Psoas muscle (tissue), 8 donors: ENCODE measurements at places on chromosomes 7 and 10.

DNA sequence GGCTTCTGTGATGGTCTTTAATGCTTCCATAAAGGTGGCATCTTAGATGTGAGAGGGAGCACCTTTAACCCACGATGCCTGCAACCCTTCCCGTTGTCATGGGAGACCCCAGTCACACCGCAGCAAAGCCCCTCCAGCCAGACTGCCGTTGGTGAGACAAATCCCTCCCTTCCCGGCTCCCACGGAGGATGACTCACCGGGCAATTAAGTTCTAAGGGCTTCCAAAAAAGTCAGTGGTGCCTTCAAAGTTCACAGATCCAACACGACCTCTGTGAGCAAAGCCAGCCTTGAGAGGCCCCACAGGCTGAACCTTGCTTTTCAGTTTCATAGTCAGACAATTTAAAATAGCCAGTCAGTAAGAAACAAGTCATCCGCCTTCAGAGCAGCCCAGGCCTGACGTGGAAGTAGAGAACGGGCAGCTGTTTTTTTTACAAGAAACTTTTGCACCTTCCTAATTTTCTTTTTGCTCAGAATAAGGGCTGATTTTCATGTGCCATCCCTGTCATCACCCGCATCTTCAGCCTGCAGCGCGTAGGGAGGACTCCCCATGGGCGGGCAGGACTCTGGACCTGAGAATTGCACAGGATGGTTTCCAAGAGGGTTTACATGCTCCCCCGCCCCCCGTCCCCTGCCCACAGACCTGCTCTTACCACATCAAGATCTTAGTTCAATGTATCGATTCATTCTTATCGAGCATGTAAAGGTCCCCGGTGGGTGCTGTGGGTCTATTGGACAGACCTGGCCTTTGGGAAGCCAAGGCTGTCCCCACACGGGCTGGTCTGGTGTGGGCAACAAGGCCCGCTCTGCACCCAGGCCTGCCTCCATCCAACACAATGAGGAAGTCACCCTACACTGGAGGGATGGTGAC, 333.9 kb downstream of the DNAJB6 start:
- H3K27ac ChIP-seq: no peak overlapping the region
- no peaks in the 10 kb centered on the region for H3K4me1 ChIP-seq
- no peak overlapping the region for H3K4me3 ChIP-seq
- no peaks in the 10 kb centered on the region for H3K36me3 ChIP-seq
- DNase-seq: no peak

DNA sequence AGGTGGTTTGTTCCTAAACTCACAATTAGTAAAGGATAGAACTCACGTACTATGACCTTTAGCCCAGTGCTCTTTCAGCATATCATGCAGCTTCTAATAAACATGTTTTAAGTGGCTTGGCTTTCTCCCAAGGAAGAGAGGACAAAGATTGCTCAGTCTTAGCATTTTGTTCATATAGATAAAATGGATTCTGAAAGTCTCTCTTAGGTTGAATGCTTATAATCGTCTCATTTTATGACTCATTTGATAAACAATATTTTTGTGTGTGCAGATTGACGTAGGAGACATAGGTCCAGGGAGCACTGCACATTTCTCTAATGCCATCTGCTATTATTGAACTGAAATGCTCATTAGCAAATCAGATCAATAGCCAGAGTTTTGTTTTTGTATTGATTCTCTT, 44.8 kb downstream of the GNAT3 start:
- no peak for DNase-seq
- H3K4me1 ChIP-seq: peaks cover 12% of the 10 kb centered on the region
- H3K36me3 ChIP-seq: no peaks in the 10 kb centered on the region
- no peak overlapping the region for H3K27ac ChIP-seq
- H3K27me3 ChIP-seq: no peaks in the 10 kb centered on the region

DNA sequence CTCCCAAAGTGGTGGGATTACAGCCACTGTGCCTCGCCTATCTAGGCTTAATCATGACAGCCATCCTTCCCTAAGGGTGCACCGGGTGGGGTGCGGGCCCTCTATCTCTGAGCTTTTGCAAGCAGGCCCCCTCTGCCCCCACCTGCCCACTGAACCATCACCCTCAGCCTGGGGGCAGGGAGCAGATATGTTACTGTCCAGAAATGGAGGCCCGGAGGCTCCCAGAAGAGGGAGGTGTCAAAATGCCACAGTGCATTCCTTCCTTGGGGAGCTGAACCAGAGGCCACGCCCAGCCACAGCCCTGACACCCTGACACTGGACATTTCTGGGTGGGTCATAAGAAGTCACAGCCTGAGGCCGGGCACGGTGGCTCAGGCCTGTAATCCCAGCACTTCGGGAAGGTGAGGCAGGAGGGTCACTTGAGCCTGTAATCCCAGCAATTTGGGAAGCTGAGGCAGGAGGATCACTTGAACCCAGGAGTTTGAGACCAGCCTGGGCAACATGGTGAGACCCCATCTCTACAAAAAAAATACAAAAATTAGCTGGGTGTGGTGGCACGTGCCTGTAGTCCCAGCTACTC, 129.8 kb upstream of the TNRC18 start:
- no peaks in the 10 kb centered on the region for H3K36me3 ChIP-seq
- H3K4me1 ChIP-seq: peaks cover 27% of the 10 kb centered on the region
- H3K27me3 ChIP-seq: no peaks in the 10 kb centered on the region
- DNase-seq: no peak
- H3K4me3 ChIP-seq: no peak overlapping the region

GRCh38 chr7:150439967-150440366, 10.5 kb upstream of the GIMAP8 start:
- H3K27ac ChIP-seq: no peak overlapping the region
- no peaks in the 10 kb centered on the region for H3K4me1 ChIP-seq

DNA sequence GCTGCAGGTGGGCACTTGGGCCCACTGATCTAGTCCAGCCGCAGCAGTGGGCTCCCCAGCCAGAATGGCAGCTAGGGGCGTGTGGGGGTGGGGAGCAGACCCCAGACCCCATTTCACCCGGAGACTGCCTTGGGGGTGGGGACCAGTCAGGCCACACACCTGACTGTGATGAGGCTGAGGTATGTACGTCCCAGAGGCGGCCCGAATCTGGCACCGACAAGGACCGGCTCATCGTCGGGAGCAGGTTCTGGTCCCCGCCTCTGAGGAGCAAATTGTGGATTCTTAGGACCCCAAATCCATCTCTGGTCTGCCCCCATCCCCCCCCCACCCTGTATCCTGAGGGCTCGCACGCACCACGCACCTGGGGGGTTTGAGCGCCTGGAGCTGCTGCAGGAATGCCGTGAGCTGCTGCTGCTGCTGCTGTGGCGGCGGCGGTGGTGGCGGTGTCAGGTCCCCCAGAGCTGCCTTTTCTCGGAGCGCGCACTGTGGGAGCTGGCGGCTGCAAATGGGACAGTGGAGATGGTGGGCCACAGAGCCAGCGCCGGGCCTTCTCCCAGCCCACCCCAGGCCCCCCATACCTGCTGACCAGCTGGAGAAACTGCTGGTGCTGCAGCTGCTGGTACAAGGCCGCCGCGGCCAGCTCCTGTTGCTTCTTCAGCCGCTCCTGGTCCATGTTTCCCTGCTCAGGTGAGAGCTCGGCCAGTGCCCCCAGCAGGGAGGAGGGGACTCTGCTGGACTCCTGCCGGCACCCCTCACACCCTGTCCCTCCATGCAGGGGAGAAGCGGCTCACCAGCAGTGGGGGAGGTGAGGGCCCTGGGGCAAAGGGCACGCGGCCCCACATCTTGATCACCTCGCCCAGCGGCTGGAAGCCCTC, 10.2 kb downstream of the GIGYF1 start:
- no peaks in the 10 kb centered on the region for H3K27me3 ChIP-seq
- no peak overlapping the region for H3K27ac ChIP-seq
- H3K4me1 ChIP-seq: peaks cover 5% of the 10 kb centered on the region
- H3K4me3 ChIP-seq: no peak overlapping the region

GRCh38 chr10:88813200-88813599, 10.7 kb downstream of the LIPM start:
- H3K4me1 ChIP-seq: no peaks in the 10 kb centered on the region
- no peak overlapping the region for H3K27ac ChIP-seq
- no peaks in the 10 kb centered on the region for H3K36me3 ChIP-seq
- no peak for DNase-seq
- H3K4me3 ChIP-seq: no peak overlapping the region
